Right hindlimb (tissue), 1 donor: ENCODE measurements at places on chromosomes 4 and X.

DNA sequence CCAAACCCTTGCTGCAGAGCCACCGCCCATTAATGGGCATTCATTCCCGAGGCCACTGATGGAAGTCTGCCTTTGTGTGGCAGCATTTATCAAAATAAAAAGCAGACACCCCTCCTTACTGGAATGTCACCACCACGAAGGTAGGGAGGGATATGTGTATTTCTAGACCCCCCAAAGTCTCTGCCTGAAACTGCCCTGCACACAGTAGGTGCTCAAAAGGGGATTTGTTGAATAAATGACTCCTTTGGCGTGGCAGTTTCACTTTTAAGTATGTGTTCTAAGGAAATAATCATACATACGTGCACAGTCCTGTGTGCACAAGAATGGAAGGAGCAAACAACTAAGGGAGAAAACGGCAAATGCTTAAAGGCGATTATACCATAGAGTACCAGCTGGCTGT is 23.6 kb upstream of the GLOD5 start:
- DNase-seq, result no peak

- no peak for DNase-seq
These were observed 438.2 kb upstream of the PCDH7 start for GRCh38 chr4:30281986-30282385.

DNA sequence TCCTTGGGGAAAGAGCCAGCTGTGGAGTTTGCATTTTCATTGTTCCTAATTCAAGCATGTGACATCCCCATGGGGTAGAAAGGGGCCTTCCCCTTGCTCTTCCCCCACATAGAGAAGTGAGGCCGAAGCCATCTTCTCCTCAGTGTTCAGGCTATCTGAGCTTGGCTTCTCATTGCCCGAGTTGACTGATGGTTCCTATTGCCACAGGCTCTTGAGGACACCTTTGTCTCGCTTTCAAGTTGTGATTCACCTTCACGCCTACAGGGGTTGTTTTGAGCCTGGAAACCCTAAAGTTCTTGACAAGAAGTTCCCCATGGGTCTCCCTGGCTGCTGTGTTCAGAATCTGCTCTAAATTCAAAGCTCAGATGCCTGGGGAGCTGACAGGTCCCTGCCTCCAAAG is 25.0 kb downstream of the CCNQ start:
- DNase-seq, result no peak

DNA sequence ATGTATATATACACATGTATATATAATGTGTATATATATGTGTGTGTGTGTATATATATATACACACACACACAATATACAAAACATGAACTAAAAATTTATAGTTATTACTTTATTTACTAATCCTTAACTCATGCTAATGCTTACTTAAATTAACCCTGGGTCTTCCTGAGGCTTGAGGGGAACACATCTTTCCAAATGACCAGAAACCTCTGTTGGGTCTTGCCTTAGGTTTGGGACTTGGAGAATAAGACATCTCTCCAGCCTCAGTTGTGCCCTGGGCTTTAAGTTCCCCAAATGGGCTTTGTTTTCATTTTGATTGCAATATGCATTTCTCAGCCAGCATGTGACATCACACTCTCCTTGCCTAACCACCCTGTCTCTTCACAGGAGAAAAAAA is 7.7 kb downstream of the GEMIN8 start:
- DNase-seq, result no peak

DNA sequence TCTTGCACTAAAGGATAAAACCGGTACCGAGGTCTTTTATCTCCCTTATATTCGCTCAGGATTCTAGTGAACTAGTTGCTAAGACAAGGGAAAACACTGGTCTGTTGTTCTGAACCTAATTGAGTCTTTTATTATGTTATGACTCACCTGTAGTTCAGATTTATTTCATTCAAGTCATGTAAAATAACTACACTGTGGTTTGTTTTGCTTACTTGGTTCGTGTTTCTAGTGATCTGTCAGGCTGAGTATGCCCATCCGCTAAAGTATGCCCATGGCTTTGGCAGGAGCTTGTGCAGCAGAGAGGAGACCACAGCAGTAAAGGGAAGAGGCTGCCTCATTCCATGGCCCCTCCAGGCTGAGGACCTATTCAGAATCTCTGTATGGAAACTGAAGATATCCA is 126.1 kb downstream of the AFF1 start:
- DNase-seq, result no peak
